ENCODE measurements at places on chromosomes 7 and 10. TPM values are rescaled to one million over a fixed set of nuclear protein-coding genes. Genes with fewer than 3 reads are reported as not detected.
A peak's percentile ranks its signal among the peaks of the same experiment; 100 is the strongest.

EGR2 gene
- polyA plus RNA-seq: 10.9 TPM

DNA sequence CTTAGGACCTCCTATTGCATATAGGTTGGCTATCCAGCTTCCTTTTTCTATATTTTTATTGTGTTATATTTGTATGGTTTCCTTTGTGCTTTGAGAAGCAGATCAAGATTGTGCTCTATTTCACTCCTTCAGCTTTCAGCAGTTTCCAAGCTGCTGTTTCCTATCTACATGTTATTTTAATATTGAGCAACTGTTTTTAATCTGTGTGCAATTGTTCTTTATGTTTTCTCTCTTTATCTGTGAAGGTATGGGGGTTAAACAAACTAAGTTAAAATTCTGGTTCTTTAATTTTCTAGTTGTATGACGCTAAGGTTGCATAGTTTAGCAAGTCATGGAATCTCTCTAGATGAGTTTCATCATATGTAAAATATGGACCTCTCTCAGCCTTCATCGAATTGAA lies 251.0 kb downstream of the GPR158 start:
- no peak for DNase-seq

DNA sequence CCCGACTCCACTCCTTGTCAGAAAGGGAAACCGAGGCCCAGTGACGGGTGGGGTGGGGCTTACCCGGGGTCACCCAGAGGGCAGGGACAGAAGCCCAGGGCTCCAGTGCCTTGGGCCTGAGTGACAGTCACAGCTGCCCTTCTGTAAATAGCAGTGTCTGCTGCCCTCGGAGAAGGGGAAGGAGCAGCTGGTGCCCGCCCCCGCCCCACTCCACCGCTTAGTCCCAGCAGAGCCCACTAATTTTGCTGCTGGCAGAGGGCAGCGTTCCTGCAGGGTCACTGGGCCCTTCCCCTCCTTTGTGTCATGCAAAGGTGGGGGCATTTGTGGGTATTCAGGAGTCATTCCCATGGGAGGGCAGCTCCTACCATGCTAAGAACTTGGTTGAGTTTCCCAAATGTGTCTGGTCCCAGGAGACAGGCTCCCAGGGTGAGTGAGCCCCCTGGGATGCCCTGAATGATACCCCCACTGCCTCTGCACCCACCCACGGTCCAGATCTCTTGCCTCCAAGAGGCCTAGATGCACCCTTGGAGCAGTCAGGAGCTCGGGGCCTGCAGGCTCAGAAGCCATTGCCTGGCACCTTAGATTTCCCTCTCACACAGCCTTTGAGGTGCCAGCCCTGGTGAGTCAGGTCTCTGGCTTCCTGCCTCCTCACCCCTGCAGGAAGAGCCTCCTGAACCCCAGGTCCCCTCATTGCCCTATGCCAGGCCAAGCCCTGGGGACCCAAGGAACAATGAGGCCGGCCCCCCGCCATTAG lies 17.2 kb downstream of the SH2B2 start:
- DNase-seq: no peak

GRCh38 chr10:71804077-71804476 lies 30.8 kb upstream of the VSIR start:
- no peak for DNase-seq

- peak; percentile 89 for DNase-seq
Observed at GRCh38 chr7:87474533-87475358, 734 bp downstream of the ABCB4 start.
